ENCODE measurements at places on chromosomes 12 and 14.
A peak's percentile ranks its signal among the peaks of the same experiment; 100 is the strongest.

- DNase-seq, result no peak
These were observed 2.5 kb downstream of the HSPB8 start for GRCh38 chr12:119181202-119181601.

- no peak for DNase-seq
These were observed 37.8 kb upstream of the C12orf75 start for GRCh38 chr12:105292705-105293104.

DNA sequence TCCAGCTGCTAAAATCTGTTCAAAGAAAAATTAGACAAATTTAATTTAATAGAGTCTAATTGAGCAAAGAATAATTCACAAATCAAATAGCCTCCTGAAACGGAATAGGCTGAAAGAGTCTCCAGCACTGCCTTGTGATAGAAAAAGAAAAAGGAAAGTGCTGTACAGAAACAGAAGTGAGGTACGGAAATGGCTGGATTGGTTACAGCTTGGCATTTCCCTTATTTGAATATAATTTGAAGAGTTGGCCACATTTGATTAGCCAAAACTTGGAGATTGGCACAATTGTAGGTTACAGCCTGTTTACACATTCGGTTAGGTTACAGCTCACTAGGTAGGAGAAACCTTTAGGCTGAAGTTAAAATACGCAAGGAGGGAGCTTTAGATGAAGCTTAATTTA is 24.8 kb upstream of the PCED1B start:
- no peak for DNase-seq

- DNase-seq, result peak; percentile 10
These were observed 60.9 kb upstream of the OR4E1 start for GRCh38 chr14:21734457-21735074.

DNA sequence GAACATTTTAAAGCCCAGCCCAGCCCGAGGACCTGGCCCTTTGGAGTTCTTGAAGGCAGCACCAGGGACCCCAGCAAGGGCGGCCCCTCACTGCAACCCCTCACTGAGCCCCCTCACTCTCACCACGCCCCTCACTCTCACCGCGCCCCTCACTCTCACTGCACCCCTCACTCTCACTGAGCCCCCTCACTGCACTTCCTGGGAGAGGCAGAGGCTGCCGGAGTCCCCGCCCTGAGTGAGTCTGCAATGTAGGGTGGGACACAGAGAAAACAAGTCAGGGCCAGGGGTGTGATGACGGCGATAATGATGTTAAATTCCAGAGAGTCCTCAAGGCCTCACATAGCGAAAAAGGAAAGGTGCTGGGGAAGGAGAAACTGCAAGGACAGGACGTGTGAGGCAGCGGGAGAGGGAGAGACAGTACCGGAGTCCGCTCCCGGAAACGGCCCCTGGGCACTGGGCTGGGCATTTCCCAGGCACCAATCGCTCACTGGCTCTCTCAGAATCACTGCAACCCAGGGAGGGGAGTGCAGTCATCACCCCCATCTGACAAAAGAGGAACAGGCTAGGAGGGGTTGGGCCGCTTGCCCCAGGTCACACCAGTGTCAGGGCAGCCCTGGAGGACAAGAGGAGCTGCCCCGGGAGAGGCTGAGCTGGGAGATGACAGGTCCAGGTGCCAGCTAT is 24.9 kb downstream of the CCDC88C start:
- no peak for DNase-seq

GRCh38 chr12:122738571-122738970 is 7.9 kb upstream of the HCAR1 start:
- no peak for DNase-seq

- no peak for DNase-seq
These were observed 18.0 kb downstream of the CLEC9A start for GRCh38 chr12:10048526-10048925.

DNA sequence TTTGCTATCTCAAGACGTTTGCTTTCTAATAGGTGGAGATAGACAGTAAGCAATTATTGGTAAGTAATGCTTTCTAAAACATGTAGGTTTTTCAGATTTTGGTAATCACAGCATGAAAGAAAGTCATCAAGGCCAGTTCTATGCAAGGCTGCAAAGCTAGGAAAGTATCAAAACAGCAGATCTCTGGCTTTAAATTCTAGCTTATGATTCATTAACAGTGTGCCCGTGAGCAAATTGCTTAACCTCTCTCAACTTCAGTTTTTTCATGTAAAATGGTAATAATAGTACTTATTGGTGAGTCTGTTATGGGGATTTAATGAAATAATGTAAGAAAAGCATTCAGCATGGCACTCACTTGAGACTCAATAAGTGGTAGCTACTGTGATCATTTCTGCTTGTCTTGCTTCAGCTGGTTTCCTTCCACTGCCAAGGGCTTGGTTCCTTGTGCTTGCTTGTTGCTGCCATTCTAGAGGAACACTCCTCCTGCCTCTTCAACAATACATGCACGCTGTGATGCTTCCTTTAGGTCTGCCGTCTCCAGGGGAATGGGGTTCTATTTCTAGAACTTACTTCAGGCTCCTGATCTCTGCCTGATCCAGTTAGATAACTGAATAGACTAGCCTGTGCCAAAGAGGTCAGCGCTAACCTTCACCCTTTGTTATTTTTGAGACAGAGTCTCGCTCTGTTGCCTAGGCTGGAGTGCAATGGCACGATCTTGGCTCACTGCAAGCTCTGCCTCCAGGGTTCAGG is 88.4 kb downstream of the CAND1 start:
- DNase-seq, result no peak

- peak; percentile 38 for DNase-seq
These were observed 216.5 kb downstream of the PHLDA1 start for GRCh38 chr12:75814851-75815754.

- no peak for DNase-seq
These were observed 180.6 kb upstream of the PRMT8 start for GRCh38 chr12:3310271-3311026.

All from tibial nerve (tissue), 4 donors.